NCI-H2171 (cell line): ENCODE measurements at places on chromosomes 3 and 15.

DNA sequence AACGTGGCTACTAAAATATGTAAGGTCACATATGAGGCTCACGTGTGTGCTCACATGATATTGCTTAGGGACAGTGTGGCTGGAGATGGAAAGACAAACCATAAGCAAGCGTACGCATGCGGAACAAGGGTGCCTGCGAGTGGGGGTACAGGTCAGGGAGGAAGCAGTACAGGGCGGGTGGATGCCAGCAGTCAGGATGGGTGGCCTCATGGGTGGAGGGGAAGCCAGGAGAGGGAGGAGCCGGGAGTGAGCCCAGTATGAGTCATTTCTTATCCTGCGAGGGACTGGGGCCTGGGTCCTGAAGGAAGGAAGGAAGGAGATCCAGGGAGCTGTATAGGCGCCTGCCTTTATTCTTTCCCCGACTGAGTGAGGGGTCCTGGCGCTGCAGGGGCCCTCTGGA lies 42.0 kb upstream of the CGNL1 start:
- no peak for DNase-seq

DNA sequence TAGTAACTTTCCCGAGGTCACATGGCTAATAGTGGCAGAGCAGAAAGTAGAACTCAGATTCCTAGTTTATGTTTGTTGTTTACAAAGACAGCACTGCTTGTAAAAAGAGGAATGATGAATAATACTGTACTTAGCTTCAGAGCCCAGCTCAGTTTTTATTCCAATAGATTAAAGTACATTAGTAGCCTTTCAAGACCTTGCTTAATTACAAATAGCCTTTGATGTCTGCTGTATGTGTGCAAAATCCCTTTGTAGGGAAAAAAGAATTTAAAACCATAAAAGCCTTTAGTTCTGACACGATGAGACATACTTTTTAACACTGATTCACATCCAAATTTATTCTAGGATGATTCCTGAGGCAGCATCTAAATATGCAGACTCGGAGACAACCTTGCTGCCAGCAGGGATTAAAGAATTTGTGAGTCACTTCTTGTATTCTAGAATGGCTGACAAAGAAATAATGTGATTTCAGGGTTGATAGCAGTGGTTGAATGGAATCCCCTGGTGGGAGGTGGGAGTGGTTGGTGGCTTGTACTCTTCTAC lies 324.2 kb upstream of the TGFBR2 start:
- DNase-seq, result no peak

- no peak for DNase-seq
These were observed 392.4 kb upstream of the ALCAM start for GRCh38 chr3:104974316-104974715.

DNA sequence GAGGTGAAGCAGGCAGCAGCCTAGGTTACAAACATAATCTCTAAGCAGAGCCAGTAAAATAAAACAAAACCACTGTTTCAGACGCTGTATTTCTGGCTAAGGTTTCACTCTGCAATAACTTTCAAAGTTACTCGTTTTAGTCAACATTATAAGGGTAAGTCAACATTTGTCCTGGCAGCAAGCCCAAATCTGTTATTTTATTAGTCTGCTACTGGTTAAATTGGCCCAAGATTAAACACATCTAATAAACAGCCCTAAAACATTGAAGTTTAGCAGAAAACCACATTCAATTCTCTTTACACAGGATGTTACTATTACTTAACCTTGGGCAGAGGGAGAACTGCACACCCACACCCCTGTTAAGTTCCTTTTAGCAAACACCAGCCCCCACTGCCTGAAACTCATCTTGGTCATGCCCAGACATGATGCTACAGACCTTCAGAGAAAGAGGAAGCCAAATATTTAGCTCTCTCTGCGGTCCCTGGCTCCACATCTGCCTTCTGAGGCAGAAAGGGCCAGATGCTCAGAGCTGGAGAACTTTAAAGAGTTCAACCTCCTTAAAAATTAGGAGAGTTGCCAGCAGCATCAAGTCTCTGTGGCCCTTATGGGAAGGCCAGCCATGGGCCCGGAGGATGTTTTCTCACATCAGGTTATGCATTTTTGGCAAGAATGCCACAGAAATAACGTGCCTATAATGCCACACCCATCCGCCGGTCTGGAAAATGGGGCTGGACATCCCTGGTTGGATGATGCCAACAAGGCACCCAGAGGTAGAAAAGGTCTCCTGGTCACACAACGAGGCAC lies 17.9 kb downstream of the ARHGEF3 start:
- peak; percentile 71 for DNase-seq

- DNase-seq, result no peak
These were observed 5.3 kb downstream of the TXNRD3 start for GRCh38 chr3:126649556-126650092.

- no peak for DNase-seq
These were observed 43.0 kb downstream of the FBN1 start for GRCh38 chr15:48602358-48603122.

DNA sequence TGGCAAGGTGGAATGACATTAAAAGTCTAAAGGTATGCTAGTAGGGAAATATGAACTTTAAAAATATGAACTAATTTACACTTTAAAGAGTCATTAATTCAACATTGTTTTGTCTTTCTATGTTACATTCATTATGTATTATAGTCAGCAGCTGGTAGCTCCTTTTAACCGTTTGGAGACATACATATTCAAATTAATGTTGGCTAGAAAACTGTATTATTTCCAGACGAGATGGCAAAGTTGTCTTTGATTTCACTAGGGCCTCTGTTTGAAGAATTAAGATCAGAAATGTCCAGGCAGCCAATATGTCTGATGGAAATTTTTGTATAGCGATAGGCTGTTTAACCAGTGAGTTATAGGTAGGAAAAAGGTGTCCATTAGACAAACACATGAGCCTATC lies 817.6 kb downstream of the GRM7 start:
- no peak for DNase-seq

DNA sequence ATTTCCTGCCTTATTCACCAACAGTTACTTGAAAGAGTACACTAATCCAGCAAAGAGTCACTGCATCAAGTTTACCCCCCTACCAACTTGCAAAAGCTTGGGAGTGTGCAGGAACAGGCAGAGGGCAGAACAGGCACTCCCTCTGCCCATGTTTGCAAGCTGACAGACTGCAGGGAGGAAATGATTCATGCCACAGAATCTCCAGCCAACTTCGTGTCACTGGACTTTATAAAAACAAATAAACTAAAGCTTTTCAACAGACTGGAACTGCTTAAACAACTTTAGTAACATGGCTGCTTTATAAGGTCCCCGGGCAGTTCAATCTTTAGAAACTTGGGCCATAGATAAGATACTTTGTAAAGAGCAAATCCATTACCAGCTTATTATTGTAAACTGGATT lies 129.5 kb downstream of the THRB start:
- DNase-seq, result no peak

DNA sequence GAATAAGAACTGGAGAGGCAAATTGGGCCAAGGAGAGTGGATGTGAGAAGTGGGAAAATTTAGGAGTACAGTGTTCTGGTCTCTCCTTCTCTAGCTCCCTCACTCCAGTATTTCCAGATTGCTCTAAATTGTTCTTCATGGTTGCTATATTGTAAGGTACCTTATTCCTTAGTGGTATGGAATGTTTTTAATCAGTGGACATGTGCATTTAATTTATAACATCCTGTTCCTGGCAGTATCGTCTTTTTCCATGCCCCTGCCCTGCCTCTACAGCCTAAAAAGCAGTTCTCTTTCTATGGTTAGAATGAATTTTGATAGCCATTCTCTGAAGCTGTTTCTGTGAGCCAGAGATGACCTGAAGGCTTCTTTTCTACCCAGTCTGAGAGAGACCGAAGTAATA lies 180.5 kb downstream of the TCF12 start:
- DNase-seq, result no peak

- no peak for DNase-seq
These were observed 786.7 kb upstream of the EPHA6 start for GRCh38 chr3:96027718-96028117.

GRCh38 chr3:17151598-17152373 lies 267.0 kb downstream of the PLCL2 start:
- no peak for DNase-seq

- no peak for DNase-seq
These were observed 793.0 kb downstream of the MCTP2 start for GRCh38 chr15:95024351-95024750.

- DNase-seq, result peak; percentile 25
These were observed 515 bp downstream of the EIF4G1 start for GRCh38 chr3:184314700-184315542.

GRCh38 chr15:58260205-58260724 lies 122.1 kb downstream of the AQP9 start:
- no peak for DNase-seq

- DNase-seq, result no peak
These were observed 32.9 kb upstream of the CTSH start for GRCh38 chr15:78977591-78978347.

DNA sequence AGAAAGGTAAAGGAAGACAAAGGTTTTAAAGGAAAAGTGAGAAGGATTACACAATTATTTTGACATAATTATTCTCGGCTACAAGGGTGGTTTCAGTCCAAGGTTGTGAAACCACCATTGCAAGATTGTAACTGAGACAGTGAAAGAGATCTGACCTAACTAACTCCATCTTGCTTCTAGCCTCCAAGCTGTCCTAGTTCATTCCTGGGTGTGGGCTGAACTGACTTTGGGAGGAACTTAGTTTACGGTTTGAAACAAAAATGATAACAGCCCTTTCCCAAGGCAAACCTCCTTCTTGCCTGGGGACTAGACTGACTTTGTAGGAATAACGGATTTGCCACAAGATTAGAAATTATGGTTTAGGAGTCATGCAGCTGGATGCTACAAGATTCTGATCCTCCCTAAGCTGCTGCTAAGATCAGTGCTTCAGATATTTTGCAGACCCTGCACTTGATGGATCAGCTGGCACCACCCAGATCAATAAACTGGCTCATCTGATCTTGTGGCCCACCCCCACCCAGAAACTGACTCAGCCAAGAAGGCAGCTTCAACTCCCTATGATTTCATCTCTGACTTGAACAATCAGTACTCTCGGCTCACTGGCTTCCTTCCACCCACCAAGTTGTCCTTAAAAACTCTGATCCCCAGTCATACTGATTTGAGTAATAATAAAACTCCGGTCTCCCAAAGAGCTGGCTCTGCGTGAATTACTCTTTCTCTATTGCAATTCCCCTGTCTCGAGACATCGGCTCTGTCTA lies 57.7 kb upstream of the AADACL2 start:
- no peak for DNase-seq

DNA sequence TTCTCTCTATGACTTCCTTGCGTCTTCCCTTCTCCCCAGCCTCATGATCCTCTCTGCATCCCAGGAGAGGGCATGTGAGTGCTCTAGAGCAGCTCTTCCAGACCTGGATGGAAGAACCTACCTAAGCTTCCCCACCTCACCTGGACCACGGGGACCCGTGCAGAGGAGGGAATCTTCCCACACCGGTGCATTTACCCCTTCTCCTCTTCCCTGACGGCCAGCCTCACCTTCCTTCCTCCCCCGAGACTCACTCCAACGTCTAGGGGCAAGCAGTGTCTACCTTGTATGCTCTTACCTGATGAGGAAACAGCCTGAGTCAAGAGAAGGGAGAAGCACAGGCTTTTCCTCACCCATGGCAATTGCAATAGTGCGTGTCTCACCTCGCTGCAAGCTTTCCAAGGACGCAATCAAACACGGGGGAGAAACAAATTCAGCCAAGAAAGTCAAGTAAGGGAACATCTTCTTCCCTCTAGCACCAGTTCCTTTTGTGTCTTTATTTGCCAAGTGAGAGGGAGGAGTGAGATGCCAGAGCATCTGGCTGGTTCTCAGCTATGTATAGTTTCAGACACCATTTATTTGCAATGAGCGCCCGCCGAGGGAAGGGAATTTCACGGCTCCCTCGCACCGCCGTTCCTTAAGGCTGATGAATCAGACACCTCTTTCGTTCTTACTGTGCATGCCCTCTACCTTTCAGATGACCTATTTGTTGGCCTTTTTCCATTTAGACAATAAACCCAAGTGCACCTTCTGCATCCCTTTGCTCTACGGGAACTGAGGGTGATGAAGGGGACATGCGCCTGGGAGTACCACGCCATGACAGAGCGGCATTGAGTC lies 1.8 kb upstream of the CCR9 start:
- no peak for DNase-seq

- no peak for DNase-seq
These were observed 43.5 kb downstream of the ACAD9 start for GRCh38 chr3:128922804-128923459.

DNA sequence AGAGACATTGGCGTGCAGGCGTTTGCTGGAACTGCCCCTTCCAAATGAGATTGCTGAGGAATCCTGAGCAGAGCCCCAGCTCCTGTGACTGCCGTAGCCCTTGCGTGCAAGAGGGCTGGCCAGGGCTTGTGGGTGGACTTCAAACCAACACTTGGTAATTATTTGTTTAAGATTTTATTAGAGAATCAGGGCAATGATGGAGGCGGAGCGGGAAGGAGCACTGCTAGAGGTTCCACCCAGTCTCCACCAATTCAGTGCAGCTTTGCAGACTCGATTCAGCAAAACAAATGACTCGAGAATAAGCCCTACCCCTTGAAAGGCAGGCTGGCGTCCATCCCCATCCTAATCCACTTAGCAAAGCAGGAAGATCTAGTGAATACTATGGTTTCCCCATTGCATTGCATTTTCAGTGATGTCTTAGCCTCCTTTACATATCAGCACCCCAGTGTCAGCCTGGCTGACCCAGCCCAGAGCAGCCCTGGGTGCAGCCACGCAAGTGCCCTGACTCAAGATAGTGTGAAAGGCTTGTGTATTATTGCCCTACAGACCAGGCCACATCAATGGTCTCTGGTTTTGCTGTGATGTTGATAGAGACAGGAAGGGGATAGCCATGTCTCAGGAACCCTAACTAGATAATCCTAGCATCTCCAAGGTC lies 26.0 kb downstream of the GLDN start:
- DNase-seq, result no peak

- peak; percentile 33 for DNase-seq
These were observed 60.3 kb downstream of the NOX5 start for GRCh38 chr15:69074843-69075224.

- DNase-seq, result no peak
These were observed 11.7 kb upstream of the ZNF774 start for GRCh38 chr15:90340345-90340744.

DNA sequence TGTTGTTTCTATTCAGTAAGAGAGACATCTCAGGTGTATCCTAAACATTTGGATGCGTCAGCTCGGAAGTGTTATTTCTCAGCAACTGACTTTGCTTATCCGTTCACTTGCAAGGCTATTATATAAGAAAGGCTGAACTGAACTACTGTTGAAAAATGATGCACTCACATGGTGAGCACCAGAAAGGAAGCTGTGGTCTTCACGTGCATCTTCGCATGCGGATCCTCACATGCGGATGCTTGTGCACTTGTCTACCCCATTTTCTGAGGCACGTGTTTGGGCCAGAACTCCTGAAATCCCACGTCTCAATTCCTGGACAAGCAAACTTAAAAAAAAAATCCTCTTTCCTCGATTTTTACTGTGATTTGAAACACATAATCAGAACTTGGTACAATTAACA lies 63.2 kb downstream of the PDZRN3 start:
- DNase-seq, result no peak

DNA sequence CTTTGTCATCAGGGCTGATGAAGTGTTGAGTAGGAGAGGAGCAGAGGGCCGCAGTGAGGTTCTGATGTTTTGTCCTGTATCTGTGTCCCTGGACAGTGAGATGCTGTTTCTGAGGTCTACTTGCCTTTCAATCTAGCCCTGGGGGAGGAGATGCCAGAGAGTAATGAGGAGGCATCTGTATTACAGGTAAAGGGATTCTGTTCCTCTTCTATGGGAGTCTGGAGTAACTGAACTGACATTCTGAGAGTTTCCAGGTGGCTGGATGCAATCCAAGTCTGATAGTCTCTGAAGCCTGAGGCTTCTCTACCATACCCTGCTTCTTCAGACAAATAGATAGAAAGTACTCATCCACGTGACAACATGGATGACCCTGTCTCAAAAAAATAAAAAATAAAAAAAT lies 60.9 kb downstream of the IL12A start:
- DNase-seq, result no peak
